Neural crest cell (in vitro differentiated cells): ENCODE measurements at places on chromosomes 6 and 20. TPM values are rescaled to one million over a fixed set of nuclear protein-coding genes. Genes with fewer than 3 reads are reported as not detected.

Gene PRSS16
- 0.57 and 0.63 TPM in 2 replicates for total RNA-seq

Gene RALY
- 304 and 313 TPM in 2 replicates for total RNA-seq

Gene FOXQ1
- not detected in 2 replicates for total RNA-seq

Gene CAP2
- total RNA-seq = 21.8 and 24.3 TPM in 2 replicates

Gene BPIFB1
- total RNA-seq = not detected in 2 replicates
